ENCODE measurements at places on chromosomes 2 and 18.

GRCh38 chr2:137380610-137381009, 583.7 kb upstream of the HNMT start:
- no peak for DNase-seq

DNA sequence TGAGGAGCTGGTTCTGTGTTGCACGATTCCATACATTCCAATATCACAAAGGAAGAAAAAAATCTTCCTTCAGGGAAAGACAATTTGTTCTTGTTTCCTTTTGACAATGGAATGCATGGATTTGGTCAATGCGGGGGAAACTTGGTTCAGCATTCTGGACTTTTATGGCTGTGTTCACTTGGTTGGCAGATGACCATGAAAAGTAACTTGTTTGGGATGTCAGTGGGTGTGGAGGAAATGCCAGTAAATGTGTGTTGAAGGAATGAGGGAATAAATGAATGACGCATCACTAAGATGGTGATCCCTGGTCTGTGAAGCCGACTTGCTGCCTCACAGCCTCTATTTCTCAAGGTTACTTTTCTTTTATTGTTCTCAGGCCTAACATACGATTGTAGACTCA, 53.7 kb downstream of the THUMPD2 start:
- no peak for DNase-seq

- DNase-seq, result peak; percentile 85
These were observed at the start of gene NOL4 for GRCh38 chr18:34224423-34225217. Gene NOL4, minus strand, starts transcription at chr18:34224913. Its CDS starts 1,660 bp downstream, at chr18:34223253.

DNA sequence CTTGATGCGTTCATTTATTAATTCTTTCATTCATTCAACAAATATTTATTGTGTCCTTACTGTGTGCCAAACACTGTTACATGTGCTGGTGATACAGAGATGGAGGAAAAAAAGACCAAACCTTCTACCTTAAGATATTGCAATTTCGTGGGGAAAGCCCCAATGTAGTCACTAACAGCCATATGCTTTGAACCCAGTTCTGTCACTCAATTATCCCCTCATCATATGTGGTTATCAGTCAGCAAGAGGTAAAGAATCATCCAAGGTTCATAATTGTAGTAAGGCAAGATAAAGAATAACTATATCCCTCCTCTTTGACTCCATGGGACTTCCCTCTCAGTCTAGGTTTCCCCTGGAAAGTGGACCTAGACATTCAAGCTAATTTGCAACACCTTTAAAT, 1185.6 kb upstream of the CELF4 start:
- DNase-seq, result no peak

All from upper lobe of left lung (tissue), 6 donors.